CMK (cell line): ENCODE measurements at places on chromosomes 12 and 14.

DNA sequence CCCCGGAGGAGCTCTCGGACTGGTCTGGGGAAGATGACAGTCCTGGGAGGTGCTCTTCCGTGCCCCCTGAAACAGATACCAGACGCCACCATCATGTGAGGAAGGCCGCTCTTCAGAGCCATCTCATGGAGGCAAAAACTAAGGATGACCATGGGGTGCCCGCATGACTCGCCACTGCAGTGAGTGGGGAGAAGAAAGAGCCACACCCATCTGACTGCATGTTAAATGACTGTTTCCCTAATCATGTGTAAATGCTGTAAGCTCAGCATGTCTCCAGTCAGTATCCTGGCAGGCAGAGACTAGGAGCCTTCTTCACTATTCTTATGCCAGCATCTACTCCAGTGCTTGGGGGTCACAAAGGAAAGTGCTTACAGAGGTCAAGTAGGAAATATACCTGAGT, 4.0 kb downstream of the STON2 start:
- DNase-seq, result no peak

GRCh38 chr14:104387022-104388010, 192.2 kb upstream of the C14orf180 start:
- DNase-seq, result no peak

GRCh38 chr12:92080911-92081285, 64.7 kb downstream of the BTG1 start:
- DNase-seq, result no peak

DNA sequence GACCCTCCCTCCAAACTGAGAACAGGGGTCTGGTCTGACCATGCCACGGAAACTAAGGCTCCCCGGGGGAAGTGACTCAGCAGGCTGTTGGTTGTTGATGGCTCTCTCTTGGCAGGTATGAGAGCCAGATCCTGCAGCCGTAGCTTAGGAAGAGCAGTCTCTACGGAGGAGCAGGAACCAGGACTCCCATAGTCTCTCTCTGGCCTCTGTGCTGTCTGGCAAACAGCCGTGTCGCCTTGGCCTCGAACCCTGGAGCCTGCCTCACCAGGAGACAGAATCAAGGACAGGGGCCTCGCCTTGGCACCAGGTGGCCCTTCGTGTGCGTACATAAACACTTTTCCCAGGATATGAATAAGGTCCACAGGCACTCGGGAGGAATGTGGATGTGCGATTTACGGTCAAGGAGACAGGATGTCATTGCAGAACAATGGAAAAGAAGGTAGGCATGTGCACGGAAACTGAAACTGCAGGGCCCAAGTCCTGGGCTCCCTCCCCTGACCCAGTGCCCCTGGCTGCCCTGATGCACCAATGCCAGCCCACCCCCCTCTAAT, 7.9 kb downstream of the VWF start:
- no peak for DNase-seq

DNA sequence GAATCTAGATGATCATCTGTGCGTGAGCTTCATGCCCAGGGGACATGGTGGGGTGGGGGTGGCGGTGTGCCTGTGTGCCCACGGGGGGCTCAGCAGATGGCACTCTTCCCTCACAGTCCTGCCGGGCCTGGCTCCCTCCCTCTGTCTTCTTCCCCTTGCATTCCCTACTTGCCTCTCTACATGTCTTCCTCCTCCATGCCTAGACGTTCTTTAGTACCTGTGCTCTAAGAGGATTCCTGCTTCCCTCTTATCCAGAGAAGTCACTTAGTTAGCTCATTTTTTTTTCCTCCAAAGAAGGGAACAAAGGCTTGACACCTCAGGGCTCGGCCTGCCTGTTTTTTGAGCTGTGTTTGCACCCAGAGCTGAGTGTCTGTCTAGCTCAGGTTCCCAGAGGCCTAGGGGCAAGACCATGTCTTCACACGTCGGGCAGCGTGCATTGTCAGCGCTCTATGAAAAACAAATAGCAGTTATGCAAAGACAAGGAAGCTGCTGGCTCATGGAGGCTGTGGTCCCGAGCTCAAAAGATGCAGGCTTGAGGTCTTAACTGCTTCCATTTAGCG, 48.8 kb downstream of the NINJ2 start:
- DNase-seq, result no peak

GRCh38 chr14:93734086-93734822, 54.0 kb downstream of the PRIMA1 start:
- DNase-seq, result no peak

GRCh38 chr14:98959958-98960616, 311.9 kb downstream of the BCL11B start:
- DNase-seq, result no peak
